ENCODE measurements at places on chromosomes 6 and 20. TPM values are rescaled to one million over a fixed set of nuclear protein-coding genes. Genes with fewer than 3 reads are reported as not detected.

DNA sequence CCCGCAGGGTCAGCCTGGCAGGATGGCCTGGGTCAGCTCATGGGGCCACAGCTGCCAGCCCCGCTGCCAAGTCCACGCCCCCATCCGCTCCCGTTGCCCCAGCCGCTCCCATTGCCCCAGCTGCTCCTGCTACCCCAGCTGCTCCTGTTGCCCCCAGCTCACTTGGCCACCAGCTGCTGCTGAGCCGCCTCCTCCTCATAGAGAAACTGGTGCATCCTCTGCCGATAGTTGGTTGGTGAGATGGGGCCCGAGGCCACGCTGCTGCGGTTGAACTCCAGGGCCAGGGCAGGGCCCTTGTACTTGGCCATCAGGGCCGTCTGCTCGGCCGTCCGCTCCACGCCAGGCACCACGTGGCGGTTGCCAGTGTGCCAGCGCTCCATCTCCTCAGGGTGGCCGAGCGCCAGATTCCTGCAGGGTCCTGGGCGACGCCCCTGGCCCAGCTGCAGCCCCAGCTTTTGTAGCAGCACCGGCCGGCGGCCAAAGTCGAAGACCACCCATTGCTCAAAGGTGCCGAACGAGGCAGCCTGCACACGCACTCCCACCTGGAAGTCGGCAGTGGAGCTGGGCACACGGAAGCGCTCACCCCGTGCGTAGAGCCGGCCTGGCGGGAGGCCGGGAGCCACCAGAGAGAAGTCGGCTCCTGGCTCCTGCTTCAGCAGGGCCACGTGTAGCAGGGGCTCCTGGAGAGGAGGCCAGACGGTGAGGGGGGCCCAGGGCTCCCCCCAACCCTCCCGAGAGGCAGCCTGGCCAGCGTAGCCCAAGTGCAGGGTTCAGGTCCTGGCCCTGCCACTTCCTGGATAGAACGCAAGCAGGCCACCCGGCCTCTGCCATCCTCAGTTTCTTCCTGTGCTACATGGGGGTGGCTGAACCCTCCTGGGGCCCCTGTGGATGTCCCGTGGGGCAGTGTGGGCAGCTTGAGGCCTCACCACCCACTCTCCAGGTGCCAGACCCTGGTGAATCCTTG is 4.8 kb downstream of the HELZ2 start:
- DNase-seq = no peak

GRCh38 chr6:51098246-51098645 is 279.6 kb downstream of the TFAP2B start:
- no peak for DNase-seq

LRP11 gene
- 14.6 TPM for total RNA-seq

DNA sequence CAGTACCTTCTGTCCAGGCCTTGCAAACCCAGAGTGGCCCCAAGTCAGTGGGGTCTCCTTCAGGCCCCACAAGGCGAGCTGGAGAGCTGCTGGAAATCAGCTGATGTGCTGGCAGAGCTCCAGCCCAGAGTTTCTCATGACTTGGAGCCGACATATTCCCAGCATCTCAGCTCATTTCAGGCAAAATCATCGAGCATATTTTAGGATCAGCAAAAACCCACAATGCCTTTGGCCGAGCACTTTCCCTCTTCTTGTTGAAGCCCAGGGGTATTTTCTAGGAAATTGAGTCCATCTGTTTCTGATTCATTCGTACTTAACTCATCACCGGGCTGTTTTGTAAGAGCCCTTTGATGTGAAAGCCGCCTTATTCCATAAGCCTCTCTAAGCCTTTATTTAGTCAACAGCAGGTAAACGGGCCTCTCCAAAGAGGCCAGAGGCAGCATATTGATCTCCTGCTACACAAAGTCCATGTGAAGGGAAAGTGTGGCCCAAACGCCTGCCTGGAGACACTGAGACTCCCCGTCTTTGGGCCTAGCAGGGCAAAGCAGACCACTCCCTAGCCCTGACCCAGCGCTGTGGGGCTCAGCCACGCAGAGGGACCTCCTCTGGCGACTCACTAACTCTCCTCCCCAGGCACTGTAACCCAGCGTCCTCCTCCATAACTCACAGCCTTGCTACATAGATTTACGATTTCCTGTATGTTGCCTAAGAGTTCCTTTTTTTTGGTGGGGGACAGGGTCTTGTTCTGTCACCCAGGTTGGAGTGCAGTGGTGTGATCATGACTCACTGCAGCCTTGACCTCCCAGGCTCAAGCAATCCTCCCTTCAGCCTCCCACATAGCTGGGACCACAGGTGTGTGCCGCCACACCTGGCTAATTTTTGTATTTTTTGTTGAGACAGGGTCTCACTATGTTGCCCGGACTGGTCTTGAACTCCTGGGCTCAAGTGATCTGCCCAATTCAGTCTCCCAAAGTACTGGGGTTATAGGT is 12.1 kb upstream of the C20orf203 start:
- no peak for DNase-seq

GRCh38 chr6:34466242-34467185 is 638 bp downstream of the PACSIN1 start:
- DNase-seq = no peak

SMOC2 gene
- total RNA-seq = 14.4 TPM

GRCh38 chr20:23142162-23143050 is 56.3 kb upstream of the CD93 start:
- DNase-seq = no peak

DNA sequence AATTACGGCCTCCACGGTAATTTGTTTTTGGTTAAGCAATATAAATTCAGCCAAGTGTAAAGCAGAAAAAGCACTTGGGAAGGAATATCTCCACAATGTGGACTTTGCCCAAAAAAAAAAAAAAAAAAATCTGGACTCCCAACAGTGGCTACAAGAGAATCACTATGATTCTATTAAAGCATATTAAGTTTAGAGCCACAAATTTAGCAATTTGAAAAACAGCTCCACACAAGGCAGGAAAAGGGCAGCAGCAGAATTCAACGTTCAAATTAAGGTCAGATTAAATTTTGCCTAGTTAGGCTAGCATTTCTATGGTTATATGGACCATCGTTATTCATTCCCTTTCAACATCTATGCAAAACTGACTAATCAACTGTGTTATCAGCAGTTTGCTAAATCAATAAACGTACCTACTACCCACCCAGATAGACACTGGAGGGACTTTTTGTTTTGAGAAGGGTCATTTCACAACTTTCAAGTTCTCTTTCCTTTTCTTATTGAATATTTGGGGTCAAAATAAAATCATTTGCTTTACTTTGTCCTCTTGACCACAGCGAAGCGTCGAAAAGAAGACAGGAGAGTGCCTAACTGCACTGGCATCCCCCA is 1.0 kb downstream of the MCM9 start:
- no peak for DNase-seq

- DNase-seq = no peak
These were observed 282.3 kb downstream of the CD109 start for GRCh38 chr6:73978330-73978729.

GMPR gene
- not detected for total RNA-seq

RALY gene
- total RNA-seq = 109 TPM

- no peak for DNase-seq
These were observed 37.6 kb downstream of the ZNF391 start for GRCh38 chr6:27426045-27426620.

CST2 gene
- total RNA-seq = not detected

DNA sequence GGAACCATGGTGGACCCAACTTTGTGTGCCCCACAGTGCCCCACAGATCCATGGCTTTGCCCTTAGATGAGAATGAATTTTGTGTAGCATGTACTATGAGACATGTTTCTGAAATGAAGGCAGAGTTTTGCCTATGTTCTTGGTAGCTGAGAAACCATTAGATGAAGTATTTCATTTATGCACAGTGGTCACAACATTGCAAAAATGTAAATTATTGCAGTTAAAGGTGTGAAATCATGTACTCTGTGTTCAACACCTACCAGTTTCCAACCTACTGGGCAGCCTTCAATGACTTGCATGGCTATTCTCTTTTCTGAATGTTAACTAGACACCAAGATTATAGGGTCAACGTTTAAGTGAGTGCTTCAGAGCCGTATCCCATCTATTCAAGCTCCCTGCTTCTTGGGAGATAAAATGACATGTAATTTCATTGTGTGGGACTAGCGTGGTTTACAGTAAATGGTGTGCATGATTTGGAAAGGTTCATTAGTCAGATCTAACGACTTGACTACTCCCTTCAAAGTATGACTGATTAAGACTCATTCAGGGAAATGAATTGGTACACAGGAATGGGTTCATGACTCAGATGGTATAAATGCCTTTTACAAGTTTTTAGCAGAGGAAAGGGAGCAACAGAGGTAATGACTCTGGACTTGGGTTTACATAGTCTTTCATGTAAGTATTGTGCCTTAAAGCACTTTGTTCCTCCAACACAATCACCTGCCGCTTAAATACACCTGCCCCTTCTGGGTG is 106.1 kb upstream of the AKIRIN2 start:
- DNase-seq = no peak

DNA sequence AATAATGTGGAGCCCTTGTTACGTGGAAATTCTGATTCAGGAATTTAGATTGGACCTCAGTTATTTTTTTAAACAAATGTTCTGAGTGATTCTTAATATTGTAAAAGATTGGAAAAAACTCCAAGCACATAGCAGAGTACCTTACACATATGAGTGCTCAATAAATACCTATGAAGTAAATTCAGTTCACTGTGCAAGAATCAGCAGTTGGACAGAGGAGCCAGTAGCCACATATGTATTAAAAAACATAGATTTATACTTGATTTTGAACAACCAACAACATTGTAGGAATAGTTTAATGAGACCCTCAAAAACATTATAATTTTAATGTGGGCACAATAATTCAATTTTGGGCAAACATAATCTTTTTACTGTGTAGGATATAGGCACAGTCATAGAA is 109.3 kb upstream of the B3GAT2 start:
- DNase-seq = no peak
